Stimulated activated naive CD4-positive, alpha-beta T cell (primary cell): ENCODE measurements at places on chromosomes 2 and 18.

- DNase-seq = no peak
These were observed 248.7 kb upstream of the PIK3C3 start for GRCh38 chr18:41706301-41706700.

GRCh38 chr18:7417727-7418126 is 149.4 kb upstream of the PTPRM start:
- no peak for DNase-seq

- no peak for DNase-seq
These were observed 254.2 kb downstream of the MYCN start for GRCh38 chr2:16194530-16194929.

DNA sequence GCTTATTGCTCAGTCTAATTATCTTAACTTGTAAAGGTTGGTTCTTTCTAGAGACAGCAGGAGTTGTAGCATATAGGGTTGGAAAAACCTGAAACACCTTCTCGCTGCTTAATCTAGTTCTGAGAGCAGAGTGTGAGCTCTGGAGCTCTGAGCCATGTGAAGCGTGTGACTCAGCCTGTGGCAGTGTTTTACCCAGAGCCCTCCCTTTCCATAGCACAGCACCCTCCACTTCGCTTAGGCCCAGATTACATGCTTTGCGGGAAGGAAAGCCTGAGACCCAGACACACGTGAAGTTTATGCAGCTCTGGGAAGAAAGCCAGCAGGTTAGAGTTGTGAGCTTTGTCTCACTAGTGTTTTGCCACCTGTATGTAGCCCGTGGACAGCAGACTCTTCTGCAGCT is 74.5 kb downstream of the INPP4A start:
- no peak for DNase-seq

- no peak for DNase-seq
These were observed 68.1 kb downstream of the EN1 start for GRCh38 chr2:118779362-118779761.

GRCh38 chr2:193523662-193524061 is 1328.9 kb upstream of the TMEFF2 start:
- no peak for DNase-seq

DNA sequence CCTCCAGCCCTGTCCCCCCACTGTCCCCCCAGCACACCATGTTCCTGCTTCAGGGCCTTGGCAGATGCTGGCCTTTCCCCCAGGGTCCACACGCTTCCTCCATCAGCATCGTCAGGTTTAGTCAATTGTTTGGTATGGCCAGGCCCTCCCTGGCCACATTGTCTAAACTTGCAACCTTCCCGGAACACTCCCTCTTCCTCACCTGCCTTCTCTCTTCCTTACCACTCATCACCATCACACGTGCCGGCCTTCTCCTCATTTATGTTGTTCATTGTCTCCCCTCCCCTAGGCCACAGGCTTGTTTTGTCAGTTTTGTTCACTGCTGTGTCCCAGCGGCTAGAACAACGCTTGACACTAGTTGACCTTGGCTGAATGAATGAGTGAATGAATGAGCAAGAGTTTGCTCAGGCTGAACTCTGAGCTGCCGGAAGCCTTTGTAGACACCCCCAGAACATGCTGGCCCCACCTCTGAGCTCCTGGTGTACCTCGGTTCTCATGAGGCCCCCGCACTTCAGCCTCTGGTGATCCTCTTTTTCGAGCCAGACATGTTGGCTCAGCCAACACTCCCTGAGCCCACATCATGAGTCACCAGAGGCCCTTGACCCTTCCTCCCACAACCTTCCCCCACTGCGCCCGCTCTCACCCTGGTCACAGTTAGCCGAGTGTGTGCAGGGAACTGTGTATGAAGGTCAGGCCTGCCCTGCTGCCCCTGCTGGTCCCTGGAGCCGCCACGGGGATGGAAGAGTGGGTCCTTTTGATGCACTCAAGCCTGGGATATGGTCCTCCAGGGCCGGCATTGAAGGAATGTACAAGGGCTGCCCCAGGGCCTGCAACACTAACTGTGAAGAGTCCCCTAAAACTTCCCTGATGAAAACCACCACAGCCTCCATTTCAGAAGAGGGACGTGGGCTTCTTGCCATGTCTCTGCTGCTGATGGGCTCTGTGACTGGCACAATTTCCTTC is 57.5 kb downstream of the HS1BP3 start:
- DNase-seq = no peak

- no peak for DNase-seq
These were observed 75.8 kb upstream of the ARL5A start for GRCh38 chr2:151904021-151904420.

DNA sequence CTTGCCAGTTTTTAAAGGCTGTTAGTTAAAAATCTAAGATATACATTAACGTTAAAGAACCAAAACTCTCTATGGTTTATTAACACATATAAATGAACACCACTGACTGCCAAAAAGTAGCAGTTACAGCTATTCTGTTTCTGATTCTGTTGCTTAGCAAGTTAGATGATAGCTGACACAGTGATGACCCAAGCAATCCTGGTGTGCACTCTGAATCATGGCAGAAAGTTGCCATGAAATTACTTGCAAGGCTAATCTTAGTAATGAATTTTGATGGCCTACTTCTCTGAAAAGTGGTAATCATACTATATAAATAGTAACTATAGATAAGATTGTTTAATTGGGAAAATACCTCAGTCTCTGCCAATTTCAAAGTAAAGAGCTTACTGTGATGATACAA is 57.7 kb downstream of the ROCK2 start:
- no peak for DNase-seq

- DNase-seq = no peak
These were observed 1015.0 kb downstream of the BCL11A start for GRCh38 chr2:59538398-59538911.

- no peak for DNase-seq
These were observed 139.8 kb downstream of the HNMT start for GRCh38 chr2:138104071-138104470.

DNA sequence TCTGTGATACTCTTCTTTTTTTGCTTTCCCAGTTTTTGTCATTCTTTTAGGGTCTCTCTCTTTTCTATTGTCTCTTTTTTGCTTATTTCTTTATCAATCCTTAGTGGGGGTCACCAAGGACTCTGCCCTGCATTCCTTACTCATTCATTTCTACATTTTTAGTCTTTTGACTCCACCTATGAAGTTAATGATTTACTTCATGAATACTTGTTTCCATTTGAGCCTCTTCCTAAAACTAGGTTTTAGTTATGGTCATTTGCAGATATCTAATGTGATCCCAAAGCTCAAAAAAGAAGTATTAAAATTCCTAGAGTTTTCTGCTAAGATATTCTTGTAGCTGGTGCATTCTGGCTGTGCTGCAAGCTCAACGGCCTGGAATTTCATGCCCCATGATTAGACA is 149.3 kb upstream of the AQP4 start:
- DNase-seq = no peak

DNA sequence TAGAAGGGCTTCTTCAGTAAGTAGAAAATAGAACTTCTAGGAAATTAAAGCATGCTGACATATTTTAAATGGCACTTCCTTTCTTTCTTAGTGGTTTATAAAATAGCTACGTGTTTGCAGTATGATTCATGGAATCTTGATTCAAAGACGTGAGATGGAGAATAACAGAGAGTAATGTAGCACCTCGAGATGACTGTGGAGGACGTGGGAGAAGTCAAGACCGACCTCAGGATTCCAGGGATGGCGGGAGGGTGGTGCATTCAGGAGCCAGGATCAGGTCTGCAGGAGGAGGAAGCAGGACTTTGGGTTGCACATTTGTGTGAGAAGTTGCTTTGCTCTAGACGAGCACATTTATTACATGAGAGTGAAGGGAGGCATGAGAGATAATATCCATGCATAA is 56.0 kb downstream of the DCDC2C start:
- no peak for DNase-seq

- no peak for DNase-seq
These were observed 39.0 kb downstream of the KIAA2012 start for GRCh38 chr2:202112041-202112440.

DNA sequence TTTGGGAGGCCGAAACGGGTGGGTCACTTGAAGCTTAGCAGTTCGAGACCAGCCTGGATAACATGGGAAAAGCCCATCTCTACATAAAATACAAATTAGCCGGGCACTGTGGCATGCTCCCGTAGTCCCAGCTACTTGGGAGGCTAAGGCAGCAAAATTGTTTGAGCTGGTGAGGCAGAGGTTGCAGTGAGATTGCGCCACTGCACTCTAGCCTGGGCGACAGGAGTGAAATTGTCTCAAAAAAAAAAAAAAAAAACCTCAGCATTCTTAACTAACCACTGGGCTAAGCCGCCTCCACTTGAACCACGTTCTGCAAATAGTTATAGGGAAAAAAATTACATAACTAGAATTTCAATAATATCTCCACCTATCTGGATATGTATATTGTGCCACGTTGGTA is 2.3 kb downstream of the FOXI3 start:
- DNase-seq = no peak
